Activated effector memory CD4-positive, alpha-beta T cell treated with Interleukin-2 at 50 U/mL for 16 hours (primary cell): ENCODE measurements at places on chromosomes 5 and 9.
A peak's percentile ranks its signal among the peaks of the same experiment; 100 is the strongest.

DNA sequence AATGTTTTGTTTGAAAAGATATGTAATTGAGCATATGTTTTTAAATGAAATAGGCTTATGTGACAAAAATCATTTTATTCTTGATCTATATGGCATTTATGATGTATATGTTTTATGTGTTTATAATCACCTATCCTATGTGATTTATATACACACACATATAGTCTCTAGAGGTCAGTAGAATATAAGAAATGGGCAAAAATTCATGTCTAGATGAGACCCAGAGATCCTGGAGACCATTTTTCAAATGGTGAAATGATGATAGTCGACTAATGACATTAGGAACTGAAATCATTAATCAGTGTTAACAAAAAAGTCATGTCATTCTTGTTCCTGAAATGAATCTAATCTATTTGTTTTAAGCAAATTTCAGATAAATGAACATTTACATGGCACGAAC is 709.2 kb upstream of the WWC1 start:
- DNase-seq = no peak

DNA sequence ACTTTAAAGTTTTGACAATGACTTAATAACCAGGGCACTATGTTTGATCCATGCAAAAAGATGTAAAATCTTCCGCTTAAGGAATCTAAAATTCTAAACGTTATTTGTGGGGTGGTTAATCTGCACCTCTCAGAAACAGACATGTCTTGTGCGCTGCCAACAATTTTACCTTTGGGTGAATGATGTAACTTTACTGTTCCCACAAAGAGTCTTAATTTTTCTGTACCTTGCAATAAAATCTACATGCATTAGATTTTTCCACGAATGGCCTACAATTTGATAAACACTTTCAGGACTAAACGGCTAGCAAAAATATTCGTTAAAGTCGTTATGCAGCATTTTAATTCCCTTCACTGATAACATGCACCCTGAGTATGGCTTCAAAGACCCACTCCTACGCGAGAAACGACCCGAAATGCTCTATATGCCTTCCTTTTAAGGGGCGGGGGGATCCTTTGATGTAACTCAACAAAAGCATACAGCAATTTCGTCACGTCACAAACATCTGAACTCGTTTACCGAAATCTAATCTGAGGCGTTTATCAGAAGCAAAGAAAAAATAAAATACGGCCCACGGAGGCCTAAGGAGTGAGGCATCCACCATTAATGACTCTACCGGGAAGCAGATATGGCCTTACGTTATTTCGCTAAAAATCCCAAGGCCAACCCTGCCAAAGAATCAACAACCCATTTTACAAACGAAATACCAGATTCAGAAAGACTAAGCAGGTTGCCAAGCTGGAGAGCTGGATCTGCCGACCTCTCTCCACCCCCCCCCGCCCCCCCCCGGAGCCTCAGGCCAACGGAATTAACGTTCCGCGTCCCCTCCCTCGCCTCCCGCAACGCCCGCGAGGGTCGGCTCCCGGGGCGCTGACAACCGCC is 621 bp downstream of the AK6 start:
- no peak for DNase-seq

DNA sequence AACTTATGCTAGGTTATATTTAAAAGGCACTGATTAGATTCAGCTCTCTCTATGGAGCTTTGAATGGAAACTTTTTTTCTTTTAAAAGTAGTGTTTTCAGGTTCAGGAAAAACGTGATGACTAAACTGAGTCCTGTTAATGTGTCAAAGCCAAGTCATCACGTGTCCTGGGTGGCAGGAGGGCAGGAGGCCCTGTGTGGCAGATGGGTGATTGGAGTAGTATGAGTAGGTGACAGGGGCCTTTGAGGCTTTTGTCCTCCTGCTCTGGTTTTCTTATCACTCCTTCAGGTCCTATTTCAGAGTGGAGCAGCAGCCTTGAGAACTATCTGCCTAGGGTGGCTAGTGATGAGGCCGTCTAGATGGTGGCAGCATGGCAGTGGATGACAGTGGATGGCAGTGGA is 17.7 kb upstream of the CARTPT start:
- DNase-seq = no peak

DNA sequence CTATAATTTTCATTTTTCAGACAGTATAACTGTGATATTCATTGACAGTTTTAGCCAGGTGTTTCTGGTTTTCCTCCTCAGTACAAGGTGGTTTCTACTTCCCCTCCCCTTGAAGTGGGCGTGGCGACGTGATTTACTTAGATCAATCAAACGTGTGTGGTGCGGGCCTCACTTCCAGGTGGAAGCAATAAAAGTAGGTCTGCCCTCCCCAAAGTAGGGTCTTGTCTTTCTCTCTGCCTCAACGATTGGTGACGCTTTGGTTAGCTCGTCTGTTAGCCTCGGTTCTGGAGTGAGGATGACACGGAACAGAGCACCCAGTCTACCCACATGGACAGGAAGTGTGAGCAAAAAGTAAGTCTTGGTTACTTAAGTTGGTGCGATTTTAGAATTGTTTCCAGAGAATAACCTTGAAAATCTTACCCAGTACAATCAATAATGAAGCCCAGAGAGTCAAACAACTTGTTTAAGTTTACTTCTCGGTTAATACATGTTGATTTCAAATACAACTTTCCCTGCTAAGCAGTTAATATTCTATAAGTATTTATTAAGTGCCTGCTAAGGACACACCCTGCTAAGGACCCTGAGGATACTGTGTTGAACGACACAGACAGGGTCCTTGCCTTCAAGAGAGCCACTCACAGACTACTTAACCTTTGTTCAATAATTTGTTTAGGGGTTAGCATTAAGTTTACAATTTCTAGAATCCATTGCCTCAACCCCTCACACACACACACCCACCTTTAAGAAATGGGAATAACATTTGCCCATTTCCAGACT is 48.4 kb downstream of the COX7C start:
- DNase-seq = no peak

- DNase-seq = no peak
These were observed 271.1 kb upstream of the KLF4 start for GRCh38 chr9:107760469-107761242.

- no peak for DNase-seq
These were observed 210.5 kb downstream of the ELAVL2 start for GRCh38 chr9:23615569-23615968.

DNA sequence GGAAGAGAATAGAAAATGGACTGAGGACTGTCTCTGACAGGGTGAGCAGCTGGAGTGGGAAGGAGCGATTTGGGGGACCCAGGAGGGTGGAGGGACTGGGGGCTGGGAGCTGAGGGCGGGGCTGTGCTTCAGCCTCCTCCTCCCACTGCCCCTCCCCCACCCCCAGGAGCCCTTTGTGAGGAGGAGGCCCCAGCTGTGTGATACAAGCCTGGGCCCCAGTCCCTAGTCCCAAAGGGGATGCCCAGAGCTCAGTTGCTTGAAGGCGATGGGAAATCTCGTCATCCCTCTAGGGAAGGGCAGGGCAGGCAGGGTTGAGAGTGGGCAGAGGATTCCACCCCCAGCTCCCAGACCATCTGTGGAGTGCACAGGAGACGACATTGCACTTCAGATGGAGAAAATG is at the start of gene SPATA31E1:
Gene SPATA31E1 (plus strand): TSS at position 251 of the 400 bp plus-strand sequence. CDS start 15 bp downstream, at position 266.
- no peak for DNase-seq

DNA sequence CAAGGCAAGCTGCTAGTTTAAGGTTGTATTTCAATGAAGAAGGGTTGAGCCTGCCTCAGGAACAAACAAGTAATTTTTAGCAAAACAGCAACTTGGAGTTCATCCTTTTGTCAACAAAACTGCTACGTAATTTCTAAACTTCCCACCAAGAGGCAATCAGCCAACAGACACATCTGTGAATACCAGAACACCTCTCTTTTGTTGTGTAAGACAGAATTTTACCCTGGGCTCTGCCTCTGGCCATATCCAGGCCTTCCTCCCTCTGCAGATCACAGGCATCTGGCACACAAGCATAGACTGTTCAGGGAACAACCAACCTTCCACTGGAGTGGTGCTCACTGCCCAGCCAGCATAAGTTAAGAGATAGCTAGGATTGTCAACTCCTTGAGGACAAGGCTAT is 409.0 kb downstream of the SPOCK1 start:
- DNase-seq = no peak

- no peak for DNase-seq
These were observed 74.7 kb downstream of the PTTG1 start for GRCh38 chr5:160496334-160496733.

- no peak for DNase-seq
These were observed 1.9 kb downstream of the SPARC start for GRCh38 chr5:151684690-151685361.

DNA sequence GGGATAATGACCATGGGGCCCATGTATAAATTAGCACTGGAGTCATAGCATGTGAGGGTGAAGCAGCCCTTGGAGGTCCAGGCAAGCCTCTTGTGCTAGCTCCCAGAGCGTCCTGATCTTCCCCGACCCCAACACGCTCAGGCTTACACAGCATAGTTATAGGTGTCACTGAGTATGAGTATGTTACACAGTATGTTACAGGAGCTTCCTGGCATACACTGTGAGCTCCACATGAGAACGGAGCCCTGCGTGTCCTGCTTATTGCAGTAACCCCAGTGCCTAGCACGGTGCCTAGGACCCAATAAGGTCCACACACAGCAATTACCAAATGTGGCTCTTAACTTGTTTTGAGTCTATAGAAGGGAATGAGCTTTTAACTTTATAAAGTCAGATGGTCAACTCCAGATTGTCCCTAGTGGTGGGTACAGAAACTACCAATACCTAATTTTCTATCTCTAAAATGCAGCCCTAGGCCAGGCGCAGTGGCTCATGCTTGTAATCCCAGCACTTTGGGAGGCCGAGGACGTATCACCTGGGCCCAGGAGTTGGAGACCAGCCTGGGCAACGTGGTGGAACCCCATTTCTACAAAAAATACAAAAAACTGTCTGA is 64.1 kb downstream of the PLAC8L1 start:
- DNase-seq = no peak

- no peak for DNase-seq
These were observed 131.1 kb upstream of the MOCS2 start for GRCh38 chr5:53240661-53241060.

DNA sequence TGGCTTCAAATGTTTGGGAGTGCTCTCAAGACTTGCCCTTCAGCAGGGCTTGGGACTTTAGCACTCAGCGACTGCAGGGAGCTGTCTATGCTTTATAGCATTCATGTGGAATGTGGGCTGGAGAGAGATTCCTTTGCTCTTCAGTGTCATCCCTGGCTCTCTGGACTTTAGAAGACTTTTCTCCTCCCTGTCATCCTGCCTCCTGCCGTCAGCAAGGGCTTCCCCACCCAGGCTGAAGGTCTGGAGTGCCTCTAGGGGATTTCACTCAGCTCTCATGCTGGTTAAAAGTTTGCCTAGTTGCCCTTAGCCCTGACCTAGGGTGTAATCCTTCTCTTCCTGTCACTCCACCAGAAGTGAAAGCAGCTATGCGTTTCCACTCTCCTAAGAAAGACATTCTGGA is 210.9 kb downstream of the FRMD3 start:
- DNase-seq = no peak

DNA sequence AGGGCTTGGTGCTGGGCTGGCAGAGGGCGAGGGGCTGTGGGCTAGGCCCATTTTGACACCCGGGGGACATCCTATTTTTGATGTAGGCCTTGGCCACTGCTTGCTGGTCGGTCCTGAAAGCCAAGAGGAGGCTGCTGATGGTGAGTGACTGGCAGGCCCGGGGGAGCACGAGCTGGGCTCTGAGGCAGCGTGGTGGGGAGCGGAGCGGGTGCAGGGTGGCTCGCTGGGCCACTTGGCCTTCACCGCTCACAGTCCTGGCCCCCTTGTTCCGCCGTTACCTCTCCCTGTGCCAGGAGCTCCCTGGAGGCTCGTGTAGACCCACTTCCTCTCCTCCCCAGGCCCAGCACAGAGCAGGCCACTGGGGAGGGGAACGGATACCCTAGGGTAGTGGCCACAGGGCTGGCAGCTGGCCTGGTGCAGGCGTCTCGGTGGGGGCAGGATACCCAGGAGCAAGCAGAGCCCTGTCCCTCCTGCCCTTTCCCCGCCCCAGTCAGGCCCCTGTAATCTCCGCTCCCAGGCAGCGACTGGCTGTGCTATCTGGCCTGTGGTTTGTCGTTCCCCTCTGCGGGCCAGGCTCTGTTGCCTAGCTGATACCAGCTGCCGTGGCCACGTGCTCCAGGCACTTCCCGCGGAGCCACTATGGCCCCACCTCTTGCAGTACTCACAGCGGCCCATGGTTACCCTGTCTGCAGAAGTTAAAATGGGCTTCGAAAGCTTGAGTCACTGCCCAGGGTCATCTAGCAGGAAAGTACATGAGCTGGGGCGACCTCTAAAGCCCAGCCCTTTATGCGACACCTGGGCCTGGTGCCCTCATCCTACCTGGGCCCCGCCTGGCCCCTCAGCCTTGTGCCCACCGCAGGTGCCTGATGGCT is 11.7 kb upstream of the DOLPP1 start:
- DNase-seq = peak; percentile 52

DNA sequence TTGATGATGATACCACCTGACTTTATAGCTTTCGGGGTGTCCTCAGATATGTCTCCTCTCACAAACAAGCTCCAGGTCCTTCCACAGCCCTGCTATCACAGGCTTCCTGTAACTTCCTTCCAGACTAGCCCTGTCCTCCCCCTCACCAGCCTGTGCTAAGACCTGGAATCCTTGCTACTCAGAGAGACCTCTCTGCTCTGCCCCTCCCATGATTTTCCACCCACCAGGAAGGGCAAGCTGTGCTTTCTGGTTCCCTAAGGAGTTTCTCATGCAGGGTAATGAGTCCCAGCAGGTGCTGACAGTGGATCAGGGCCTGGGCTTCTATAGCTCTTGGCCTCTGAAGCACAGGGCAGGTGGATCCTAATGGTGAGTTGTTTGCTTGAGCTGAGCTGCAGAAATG is 86.9 kb downstream of the AOPEP start:
- DNase-seq = no peak

DNA sequence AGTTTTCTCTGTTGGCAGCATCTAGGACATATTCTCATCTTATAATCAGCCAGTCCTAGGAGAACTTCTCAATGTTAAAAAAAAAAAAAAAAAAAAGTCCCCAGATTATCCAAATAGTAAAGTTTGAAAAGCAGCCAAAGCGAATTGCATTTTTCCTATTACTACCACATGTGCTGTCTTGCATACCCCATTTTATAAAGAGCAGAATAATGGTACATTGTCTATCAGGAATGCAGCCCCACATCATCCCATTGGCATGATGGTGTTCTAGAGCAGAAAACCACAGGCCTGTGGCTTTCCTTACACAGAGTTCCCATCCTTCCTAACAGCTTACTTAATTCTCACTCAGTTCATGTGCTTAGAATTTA is 381.6 kb downstream of the TMEM38B start:
- DNase-seq = no peak

GRCh38 chr5:113682497-113683136 is 169.1 kb downstream of the YTHDC2 start:
- no peak for DNase-seq

GRCh38 chr5:322281-322941 is 897 bp downstream of the AHRR start:
- no peak for DNase-seq

- no peak for DNase-seq
These were observed 23.1 kb downstream of the IRF1 start for GRCh38 chr5:132467287-132467984.

GRCh38 chr9:77589046-77589795 is 58.9 kb downstream of the GNA14 start:
- no peak for DNase-seq

GRCh38 chr5:143435210-143435657 is 31.7 kb upstream of the NR3C1 start:
- peak; percentile 9 for DNase-seq
